ENCODE measurements at places on chromosomes 4 and X.
A peak's percentile ranks its signal among the peaks of the same experiment; 100 is the strongest.

GRCh38 chr4:143358923-143359643 lies 22.4 kb downstream of the GAB1 start:
- no peak for ATAC-seq

DNA sequence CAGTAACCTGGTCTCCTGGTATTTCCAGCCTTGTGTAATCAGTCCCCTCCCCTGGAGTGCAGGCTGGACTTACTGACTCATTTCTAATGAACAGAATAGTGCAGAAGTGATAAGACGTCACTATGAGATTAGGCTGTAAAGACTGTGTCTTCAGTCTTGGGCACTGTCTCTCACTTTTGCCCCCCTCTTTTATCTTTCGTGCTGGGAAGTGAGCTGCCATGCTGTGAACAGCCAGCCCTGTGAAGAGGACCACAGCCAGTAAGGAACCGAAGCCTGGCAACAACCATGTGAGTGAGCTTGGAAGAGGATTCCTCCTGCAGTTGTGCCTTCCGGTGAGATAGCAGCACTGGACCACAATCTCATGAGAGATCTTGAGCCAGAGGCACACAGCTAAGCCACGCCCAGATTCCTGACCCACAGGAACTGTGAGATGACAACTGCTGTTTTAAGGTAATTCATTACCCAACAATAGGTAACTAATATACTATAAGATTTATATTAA lies 67.5 kb upstream of the GPR34 start:
- ATAC-seq = no peak

GRCh38 chrX:19372547-19373331 lies 29.0 kb downstream of the PDHA1 start:
- peak; percentile 69 for ATAC-seq

DNA sequence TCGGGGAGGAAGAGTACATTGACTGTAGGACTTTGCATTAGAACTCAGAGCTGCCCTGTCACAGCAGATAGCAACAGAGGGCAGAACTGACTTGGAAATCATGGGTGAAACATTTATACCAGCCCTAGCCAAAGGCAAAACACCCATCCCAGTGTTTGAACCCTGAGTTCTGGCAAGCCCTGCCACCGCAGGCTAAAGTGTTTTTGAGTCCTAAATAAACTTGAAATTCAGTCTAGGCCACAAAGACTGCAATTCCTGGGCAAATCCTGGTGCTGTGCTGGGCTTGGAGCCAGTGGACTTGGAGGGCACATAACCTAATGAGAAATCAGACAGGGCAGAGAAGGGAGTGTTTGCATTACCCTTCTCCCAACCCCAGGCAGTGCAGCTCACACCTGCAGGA lies 1015.7 kb downstream of the FSTL5 start:
- no peak for ATAC-seq

DNA sequence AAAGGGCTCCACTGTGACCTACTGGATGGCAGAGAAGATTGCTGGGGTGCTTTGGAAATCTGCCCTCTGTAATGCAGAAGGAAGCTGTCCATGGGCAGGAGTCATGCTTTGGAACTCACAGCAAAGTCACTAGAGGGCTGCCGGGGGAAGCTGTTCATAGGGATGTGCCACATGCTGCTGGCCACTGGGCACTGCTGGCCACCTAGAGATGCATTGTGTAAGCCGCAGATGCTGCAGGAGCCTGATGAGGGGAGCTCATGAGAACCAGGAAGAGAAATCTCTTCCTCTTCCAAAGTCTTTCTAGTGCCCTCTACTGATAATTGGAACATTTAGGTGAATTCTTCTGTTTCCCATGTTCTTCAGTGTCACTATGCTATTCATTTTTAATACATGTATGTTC lies 31.2 kb upstream of the UXT start:
- no peak for ATAC-seq

DNA sequence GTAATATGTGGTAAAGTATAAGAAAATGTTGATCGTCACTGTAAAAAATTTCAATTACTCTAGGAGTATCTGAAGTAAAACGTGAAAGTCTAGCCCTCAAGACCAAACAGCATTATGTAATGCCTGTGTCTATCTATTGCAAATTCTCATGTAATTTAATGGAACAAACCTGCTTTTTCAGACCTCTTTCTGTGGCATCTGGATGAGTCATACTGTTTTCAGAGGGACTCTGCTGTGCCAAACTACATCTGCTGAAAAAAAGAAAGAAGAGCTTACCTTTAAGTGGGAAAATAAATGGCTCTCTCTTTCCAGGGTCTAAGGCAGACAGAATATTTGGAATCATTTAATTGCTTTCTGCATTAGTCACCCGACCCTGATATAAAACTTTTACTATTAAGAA lies 89.8 kb upstream of the ARMCX2 start:
- no peak for ATAC-seq

GRCh38 chrX:119036107-119037029 lies 36.4 kb upstream of the CT47C1 start:
- ATAC-seq = no peak

DNA sequence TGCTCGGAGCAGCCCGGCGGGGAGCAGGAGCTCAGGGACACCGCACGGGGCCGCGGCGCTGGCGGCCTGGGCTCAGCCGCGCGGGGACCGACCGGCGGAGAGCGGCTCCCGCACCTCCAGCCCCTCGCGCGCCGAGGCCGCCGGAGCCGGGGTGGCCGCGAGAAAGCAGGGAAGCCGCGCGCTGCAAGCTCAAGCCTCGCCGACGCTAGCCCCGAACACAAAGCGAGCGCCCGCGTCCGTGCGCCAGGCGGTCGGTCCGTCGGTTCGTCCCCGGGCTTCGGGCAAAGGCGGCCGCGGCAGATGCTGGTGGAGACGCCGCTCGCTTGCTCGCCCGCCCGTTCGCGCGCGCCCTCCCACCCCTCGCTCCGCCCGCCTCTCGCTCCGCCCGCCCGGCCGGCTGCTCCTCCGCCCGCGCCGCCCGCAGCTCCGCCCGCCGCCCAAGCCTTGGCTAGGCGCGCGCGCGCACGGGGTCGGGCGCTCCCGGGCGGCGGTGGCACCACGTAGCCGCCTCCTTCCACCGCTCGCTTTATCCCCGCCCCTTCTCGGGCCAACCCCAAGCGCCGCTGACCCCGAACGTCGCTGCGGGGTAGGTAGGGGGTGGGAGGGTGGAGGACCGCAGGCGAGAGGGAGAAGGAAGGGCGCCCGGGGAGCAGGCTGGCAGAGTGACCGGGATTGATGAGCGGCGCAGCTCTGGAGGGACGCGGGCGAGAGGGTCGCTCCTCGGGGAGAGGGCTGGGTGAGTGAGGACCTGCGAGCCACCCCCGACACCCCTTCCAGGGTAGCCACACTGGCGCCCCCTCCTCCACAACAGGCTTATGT lies at the start of gene TSPAN5:
TSS of gene TSPAN5 (minus strand) at position 325 of the 819 bp plus-strand sequence.
- peak; percentile 89 for ATAC-seq

DNA sequence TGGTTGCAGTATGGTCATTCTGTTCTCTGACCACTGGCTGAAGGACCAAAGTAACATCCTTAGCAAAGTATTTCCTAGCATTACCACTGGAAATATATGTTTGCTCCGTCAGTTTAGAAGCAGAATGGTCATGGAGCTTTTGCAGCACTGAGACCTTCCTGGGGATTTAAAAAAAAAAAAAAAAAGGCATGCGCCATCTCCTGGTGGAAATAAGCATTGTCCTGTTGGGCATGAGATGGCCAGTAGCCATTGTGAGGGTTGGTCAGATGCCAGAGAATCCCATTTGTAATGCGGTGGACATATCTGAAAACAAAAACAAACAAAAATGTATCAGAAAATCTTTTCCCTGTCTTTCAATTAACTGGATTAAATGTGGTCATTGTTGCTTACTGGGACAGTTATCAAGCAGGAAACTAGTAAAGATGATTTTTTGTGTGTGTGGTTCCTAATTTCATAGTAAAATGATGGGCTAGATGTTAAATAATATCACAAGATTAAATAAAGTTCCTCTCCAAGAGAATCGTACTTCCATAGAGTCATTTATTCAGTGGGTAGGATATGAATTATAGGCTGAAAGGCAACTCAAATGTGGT lies 139.6 kb downstream of the SOWAHB start:
- ATAC-seq = peak; percentile 57

GRCh38 chrX:57177070-57177469 lies 39.9 kb upstream of the SPIN2A start:
- ATAC-seq = no peak

- peak; percentile 67 for ATAC-seq
Measured at GRCh38 chr4:26346203-26346620, 25.4 kb downstream of the RBPJ start.

All from motor neuron (in vitro differentiated cells).